ENCODE measurements at places on chromosomes 2 and 18.

- DNase-seq = no peak
These were observed 1923.6 kb upstream of the PIK3C3 start for GRCh38 chr18:40031435-40031834.

- DNase-seq = no peak
These were observed 146.5 kb upstream of the RAB12 start for GRCh38 chr18:8462651-8463185.

DNA sequence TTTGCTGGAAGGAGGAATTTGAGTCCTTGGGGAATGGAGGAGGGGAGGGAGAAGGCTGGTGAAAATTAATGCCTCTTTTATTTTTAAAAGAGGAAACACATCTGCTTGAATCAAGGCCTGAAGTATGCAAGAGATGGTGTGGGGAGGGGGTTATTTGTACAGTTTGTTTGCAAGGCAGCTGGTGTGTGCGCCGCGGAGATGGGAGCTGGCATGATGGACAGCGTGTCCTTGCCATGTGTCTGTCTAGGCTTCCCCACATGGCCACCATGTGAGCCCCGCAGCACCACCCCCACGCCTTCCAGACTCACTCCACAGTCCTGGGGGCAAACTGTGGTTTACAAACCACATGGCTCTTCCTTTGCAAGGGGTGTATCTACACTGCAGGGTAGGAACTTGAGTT is 154.8 kb upstream of the APCDD1 start:
- DNase-seq = no peak

DNA sequence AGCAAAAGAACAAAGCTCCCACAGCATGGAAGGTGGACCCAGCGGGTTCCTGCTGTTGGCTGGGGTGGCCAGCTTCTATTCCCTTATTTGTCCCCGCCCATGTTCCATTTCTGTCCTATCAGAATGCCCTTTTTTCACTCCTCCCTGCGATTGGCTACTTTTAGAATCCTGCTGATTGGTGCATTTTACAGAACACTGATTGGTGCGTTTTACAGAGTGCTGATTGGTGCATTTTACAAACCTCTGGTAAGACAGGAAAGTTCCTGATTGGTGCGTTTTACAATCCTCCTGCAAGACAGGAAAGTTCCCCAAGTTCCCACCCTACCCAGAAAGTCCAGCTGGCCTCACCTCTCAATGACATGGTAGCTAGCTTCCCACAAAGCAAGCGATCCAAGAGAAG is 40.2 kb upstream of the UGP2 start:
- no peak for DNase-seq

- DNase-seq = no peak
These were observed 178.8 kb upstream of the HS6ST1 start for GRCh38 chr2:128497461-128497860.

DNA sequence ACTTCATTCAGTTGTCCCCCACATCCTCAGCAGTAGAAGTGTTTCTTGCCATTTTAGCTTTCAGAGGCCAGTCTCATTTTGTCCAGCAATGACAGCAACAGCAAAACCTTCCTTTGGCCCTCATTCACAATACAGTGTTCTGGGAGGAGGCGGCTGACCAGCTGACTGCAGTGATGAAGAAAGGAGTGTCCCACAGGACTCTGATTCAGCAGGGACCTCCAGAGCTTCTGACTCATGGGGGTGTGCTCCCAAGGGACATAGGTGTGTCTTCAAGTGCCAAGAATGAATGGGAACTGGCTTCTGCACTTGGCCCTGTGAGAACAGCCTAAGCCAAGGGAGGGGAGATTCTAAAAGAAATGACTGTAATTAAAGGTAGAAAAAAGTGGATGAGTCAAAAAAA is 147.0 kb upstream of the PELI1 start:
- no peak for DNase-seq

- DNase-seq = peak; percentile 26
These were observed 48.2 kb upstream of the PAPOLG start for GRCh38 chr2:60707750-60708371.

DNA sequence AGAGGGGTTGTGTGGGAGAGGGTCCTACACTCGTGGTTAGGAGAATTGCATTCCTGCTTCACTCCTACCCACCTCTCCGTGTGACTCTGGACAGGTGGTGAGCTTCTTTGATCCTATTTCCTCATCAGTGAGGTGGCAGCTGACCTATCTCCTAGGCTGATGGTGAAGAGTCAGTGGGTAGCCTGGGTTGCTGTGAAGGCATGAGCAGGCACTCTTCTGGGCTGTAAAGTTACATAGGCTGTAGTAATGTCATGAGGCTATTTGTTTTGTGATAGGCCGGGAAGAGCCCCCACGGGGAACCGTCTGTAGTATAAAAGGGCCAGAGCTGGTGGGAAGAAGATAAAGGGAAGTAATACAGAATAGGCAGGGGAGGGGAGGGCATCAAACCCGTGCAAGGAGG is 83.8 kb downstream of the TMEM247 start:
- no peak for DNase-seq

DNA sequence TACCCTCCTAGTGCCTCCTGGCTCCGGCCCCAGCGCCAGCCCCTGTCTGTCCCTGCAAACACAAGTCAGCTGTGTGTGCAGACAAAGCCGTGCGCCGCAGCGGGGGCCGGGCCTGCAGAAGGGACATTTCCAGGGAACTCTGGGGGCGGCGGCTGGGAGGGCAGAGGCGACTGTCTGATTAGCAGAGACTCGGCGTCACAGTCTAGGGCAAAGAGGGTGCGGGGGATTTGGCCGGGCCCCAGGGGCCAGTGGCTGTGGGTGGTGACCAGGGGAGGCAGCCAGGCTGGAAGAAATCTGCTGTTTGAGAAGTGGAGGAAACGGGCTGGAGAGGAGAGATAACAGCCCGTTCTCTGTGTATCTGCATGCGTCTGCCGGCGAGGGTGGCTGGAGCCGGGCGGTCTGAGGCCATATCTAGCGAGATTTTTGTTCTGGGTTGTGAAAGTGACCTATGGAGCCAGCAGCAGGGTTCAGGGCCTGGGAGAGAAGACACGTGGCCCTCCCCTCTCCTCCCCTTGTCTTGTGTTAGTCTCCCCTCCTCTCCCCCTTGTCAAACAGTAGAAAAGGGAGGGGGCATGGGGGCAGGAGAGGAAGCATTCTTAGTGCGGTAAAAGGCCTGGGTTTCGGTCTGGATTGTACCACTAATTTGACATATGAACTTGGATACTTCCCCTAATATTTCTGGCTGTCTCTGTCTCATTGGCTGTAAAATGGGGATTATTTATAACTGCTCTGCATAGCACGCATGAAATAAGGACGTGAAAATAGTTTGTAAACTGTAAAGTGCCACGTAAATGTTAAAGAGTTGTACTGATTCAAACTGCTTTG is 169.4 kb downstream of the SMAD7 start:
- DNase-seq = no peak

DNA sequence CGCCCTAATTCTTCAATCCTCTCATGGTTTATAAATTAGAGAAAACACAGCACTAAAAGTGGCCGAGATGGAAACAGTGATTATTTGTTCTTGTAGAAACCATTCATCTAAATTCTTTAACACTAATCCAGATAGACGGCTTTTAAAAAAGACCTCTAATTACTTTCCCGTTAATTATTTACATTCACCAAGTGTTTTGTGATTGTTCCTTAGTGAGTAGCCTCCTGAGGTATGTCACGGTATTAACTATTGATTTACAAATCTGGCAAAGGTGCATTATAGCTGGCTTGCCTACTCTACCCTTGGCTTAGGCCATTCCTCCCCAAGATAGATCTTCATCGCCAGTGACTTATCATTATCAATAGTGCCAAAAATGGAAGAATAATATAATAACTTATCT is 436.4 kb upstream of the ST6GAL2 start:
- no peak for DNase-seq

DNA sequence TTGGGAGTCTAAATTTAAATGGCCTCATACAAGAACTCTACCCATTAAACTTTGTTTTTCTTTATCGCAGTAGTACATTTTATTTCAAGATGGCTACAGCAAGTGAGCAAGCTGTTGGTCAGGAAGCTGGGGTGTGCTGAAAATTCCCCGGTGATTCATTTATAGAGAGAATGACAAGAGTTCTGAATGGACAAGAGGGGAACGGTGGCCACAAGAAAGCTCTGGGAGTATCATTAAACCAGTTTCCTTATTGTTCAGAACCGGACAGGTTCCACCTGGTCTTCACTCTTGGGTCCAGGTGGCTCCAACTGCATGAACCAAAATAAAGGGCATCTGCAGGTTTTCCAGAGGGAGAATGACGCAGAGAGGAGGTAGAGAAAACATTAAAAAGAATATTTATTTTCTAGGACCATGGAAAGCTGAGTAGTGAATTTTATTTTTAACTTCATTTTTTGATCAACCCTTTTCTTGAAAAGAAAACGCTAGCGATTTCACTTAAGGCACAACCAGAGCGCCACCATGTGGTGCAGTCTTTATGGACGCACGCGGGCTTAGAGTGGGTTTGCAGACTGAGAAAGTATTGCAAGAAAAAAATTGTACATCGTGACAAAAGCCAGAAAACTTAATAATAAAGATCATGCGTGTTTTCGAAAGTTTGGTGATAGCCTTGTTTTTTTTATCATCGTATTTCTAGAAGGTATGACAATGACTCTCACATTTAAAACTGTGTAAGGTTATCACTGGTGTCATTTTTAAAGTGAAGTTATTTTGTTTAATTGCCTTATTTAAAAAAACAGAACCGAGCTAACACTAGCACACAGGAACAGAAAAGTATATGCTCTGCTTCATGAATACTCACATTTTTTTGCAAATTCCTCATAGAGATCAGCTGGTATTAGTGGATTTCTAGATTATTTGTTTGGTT is 97.9 kb upstream of the NOL4 start:
- DNase-seq = peak; percentile 1

DNA sequence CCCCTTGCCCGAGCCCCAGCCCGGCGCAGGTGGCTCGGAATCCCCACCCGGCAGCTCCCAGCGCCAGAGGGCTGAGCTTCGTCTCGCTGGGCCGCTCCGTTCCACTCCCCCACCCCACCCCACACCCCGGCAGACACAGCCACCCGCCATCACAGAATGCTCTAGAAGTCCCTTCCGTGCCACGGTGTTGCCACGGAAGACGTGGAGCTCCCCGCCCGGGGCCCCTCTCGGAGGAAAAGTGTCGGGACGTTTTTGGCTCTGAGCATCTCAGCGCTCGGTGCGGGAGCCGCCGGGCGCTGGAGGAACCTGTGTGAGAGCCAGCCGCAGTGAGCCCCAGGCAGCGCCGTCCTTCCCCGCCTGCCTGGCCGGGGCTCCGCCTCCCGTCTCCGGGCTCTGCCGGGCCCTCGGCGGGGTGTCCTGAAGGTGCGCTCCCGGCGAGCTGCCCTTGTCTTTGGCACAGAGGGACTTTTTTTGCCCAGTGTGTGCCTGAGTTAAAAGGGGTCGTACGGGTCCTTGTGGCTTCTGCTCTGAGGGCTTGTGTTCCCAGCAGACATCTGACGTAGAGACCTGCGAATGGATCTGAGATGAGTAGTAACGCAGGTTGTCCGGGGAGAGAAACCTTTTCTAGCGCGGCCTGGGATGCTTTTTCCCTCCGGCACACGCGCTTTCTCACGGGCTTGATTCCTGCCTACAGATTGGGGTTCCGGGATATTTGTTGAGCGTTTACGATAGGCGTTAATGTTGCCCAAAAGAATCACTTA is 1.8 kb downstream of the ZCCHC2 start:
- peak; percentile 60 for DNase-seq

- DNase-seq = no peak
These were observed at the start of gene FLACC1 for GRCh38 chr2:201357221-201357620. Gene FLACC1 (minus strand): TSS chr2:201357345. CDS start chr2:201351404, 5,941 bp downstream.

DNA sequence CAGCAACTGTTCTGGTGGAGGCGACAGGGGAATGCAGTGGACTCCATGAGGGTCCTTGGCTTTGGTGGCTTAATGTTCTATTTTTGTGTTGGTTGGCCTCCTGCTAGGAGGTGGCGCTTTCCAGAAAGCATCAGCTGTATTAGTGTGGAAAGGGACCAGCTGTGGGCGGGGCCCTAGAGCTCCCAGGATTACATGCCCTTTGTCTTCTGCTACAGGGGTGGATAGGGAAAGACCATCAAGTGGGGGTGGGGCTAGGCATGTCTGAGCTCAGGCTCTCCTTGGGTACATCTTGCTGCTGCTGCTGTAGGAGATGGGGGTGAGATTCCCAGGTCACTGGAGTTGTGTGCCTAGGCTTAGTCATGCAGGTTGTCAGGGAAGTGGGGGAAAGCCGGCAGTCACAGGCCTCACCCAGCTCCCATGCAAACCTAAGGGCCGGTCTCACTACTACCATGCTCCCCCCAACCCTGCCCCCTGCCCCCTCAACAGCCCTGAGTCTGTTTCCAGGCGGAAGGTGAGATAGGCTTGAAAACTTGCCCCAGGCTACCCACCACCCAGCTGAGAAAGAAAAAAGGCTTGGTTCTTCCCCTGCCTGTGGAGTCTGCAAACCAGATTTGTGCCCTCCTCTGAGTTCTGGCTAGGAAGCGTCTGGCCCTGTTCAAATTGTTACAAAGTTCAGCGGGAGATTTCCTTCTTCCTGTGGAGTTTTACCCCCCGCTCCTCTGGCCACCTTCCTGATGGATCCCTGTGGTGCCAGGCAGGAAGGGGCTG is 141.3 kb upstream of the LYPD1 start:
- DNase-seq = no peak

GRCh38 chr2:37920570-37920969 is 4.5 kb upstream of the RMDN2 start:
- no peak for DNase-seq

- DNase-seq = no peak
These were observed 22.8 kb downstream of the EML4 start for GRCh38 chr2:42192010-42192373.

DNA sequence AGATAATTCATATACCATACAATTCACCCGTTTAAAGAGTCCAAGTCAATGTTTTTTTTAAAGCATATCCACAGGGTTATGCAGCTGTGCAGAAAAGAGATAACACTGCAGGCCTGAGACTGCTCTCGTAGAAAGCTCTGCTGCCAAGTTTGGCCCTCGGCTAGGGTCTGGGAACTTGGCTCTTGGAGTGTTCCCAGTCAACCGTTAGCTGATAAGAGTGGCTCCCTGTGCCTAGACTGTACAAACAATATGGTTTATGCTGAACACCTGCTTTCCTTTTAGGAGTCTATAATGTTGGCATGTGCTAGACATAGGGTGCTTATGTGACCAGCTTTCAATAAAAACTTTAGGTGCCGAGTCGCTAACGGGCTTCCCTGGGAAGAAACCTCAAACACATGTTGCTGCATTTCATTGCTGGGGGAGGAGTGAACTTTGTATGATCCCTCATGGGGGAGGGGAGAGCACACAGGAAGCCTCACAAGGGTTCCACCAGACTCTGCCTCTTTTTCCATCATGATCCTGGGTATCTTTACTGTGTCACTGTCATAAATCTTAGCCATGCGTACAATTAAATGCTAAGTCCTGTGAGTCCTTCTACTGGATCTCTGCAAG is 34.7 kb downstream of the RFX8 start:
- DNase-seq = no peak

DNA sequence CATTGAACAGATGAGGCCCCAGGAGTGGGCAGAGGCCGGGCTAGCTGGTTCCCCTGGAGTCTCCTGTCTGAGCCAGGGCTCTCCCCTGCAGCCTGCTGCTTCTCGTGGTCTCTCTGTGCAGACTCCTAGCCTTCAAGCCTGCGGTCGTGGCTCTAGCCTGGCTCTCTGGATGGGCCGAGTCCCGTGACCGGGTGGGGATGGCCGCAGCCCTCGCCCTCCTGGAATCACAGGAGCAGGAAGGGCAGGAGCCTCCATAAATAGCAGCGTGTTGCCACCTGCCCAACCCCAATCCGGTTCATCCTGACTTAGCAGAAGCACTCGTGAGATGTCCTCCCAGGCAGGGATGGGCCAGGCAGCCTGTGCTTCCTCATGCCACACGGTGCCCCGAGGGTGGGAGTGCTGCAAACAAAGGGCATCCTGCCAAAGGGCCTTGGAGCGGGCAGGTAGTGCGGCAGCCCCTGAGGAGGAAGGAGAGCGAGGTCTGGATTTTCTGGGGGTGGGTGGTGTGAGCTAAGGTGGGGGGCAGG is 43.9 kb downstream of the FOSL2 start:
- no peak for DNase-seq

Data from thymus (tissue), 14 donors.